ENCODE measurements at places on chromosomes 1 and 21. TPM values are rescaled to one million over a fixed set of nuclear protein-coding genes. Genes with fewer than 3 reads are reported as not detected.

The LEFTY1 gene
- not detected for total RNA-seq

DNA sequence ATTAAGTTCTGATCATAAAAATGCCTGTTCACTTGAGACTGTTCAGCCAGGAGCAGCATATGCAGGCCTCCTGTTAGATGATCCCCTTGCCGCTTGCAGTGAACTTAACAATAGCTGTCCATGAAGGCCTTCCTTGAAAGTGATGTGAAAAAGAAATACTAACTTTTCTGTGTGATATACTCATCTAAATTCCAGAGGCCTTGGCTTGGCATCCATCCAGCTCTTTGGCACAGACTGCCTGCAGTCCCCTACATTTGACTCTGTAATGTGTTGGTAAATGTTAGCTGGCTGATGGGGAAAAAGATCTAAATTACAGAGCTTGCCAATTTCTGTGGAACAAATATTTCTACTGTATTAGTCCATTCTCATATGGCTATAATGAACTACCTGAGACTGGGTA, 73.7 kb downstream of the KCNK2 start:
- no peak for DNase-seq

DNA sequence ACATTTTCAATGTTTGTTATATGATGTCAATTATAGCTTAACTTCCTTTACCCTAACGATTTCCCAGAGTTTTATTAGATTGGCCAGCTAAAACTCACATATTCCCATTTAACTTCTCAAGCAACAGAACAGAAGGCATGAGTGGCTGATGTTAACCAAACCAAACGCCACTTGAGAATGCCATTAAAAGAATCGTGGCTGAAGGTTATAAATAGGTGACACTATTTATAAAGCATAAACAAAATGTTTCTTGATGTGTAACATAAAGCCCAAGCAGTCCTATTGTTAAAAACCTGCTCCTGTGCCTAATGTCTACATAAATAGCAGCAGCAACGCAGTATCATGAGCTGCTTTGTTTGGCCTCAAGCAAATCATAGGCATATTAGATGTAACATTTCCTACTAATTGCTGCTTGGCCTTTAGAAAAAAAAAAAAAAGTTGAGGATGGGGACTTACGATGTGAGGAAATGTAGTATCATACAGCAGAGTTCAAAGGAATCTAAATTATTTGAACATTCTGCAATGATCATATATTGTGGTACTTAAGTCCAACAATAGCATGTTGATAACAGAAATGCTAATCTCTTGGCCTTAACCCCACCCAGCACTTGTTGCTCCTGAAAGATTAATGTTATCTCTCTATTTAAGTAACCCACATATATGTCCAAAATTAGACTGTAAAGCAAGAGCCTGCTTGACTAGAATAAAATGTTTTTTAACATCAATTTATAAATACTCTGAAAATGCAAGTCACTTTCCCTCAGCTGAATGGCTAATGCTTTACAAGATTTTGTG, 106.0 kb downstream of the ESRRG start:
- no peak for DNase-seq

The RIMS3 gene
- total RNA-seq: 4.3 TPM

GRCh38 chr1:167116174-167116573, 22.3 kb downstream of the STYXL2 start:
- no peak for DNase-seq

DNA sequence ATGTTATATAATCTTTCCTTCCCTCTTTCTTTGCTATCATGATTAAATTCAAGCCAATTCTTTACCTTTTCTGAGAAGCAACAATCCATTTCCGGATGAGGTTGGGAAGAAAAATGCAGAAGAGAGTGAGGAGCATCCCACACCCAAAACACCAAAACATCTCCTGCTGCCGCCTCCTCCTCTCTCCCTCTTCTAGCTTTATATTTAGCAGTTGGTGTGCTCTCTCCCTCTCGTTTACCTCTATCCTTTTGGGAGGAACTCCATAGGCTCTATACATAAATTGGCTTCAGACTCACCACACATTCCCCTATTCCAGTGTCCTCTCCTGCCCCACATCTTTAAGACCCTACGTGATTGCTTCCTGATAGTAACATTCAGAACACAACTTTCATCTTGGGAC, 332.2 kb upstream of the PLXNA2 start:
- DNase-seq: no peak

GRCh38 chr1:61482170-61482734, 242.7 kb downstream of the TM2D1 start:
- DNase-seq: no peak

- DNase-seq: no peak
Measured at GRCh38 chr1:204143276-204144041, 8.4 kb downstream of the ETNK2 start.

The RAVER2 gene
- 17.2 TPM for total RNA-seq

- no peak for DNase-seq
Measured at GRCh38 chr1:40532062-40532389, 589 bp downstream of the ZNF684 start.

The BTBD8 gene
- total RNA-seq: 7.5 TPM

GRCh38 chr1:233015965-233016364, 65.6 kb downstream of the NTPCR start:
- DNase-seq: no peak

The GJA5 gene
- total RNA-seq: 2.8 TPM

DNA sequence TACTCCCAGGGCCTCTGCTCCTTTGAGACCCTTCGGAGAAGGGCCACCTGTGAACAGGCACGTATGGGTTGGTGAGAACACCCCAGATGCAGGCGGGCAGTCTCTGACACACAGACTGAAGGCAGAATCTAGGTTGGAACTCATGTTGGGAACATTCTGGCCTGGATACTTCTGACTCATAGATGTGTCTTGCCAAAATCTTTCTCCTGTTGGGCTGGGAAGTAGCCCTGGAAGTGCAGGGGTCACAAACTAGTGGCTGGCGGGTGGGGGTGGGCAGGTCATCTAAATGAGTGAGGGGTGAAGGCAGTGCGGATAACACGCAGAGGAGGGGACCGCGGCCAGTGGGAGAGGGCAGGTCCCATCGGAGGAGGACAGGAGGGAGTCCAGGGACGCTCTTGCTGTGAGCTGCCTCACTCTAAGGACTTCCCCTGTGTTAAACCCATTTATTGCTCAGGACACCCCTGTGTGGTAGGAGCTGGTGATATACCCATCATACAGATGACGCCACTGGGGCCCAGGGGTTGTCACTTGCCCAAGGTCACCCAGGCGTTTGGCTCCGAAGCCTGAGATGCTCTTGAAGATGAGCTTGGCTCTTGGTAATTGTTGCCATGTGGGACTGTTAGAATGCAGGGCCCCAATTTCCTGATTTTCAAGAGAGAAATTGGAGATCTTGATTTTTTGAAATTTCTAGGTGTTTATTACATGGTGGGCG, 181.0 kb downstream of the PTPRU start:
- no peak for DNase-seq

- DNase-seq: peak; percentile 70
Measured at GRCh38 chr1:9687120-9687873, 35.8 kb downstream of the PIK3CD start.

DNA sequence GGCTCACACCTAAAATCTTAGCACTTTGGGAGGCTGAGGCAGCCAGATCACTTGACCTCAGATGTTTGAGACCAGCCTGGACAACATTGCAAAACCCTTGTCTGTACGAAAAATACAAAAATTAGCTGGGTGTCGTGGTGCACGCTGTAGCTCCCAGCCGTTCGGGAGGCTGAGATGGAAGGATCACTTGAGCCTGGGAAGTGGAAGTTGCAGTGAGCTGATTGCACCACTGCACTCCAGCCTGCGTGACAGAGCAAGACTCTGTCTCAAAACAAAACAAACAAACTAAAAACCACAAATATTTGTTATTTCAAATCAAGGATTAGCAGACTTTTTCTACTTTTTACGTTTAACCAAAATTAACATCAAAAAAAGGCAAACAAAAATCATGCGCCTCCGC, 31.3 kb downstream of the INKA2 start:
- DNase-seq: no peak

DNA sequence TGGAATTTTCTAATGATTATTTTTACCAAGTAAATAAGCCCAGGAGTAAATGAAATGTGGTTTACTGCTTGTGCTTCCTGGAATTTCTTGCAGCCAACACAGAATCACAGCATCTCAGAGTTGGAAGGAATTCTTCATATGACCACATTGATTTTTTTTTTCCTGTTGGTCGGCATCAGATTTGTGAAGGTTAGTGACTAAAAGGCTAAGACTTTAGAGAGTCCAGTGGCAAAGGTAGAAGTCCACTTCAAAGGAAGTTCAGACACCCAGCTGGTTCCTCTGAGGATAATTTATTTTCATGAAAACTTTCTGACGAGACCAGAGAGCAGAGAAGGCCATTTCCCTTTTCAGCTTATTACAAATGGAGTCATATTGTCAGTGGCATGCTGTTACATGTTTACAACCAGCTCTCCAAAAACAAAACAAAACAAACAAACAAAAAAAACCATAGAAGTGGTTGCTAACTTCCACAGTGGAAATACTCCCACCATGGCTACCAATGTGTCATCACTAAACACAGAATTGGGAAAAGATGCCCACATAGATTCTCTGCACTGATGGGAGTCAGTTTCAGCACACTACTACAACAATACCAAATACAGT, 77.2 kb upstream of the CDC42BPA start:
- no peak for DNase-seq

GRCh38 chr1:117563492-117563875, 42.4 kb upstream of the TENT5C start:
- DNase-seq: no peak

GRCh38 chr1:98460136-98460535, 201.4 kb upstream of the SNX7 start:
- no peak for DNase-seq

DNA sequence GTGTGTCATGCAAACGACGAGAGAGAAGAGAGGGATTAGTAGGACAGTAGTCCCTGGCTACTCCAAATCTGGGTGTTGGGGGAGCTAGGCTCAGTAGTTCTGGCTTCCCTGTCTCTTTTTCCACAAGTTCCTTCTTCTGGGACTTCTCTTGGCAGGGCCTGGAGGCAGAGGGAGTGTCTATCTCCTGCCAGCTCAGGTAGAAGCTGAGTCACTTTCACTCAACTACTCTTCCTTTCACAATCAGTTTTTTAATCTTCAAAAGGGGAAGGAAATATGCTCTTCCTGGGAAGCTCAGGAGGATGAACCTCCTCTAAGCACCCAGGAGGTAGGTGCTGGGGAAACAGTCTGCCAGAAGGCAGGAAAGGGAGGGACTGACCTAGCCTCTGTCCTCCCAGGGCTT, 35.2 kb upstream of the MAGOH start:
- DNase-seq: peak; percentile 2

The HAPLN2 gene
- total RNA-seq: 1.2 TPM

All from sigmoid colon (tissue), 7 donors.